ENCODE measurements at places on chromosomes 16 and 17. TPM values are rescaled to one million over a fixed set of nuclear protein-coding genes. Genes with fewer than 3 reads are reported as not detected.

DNA sequence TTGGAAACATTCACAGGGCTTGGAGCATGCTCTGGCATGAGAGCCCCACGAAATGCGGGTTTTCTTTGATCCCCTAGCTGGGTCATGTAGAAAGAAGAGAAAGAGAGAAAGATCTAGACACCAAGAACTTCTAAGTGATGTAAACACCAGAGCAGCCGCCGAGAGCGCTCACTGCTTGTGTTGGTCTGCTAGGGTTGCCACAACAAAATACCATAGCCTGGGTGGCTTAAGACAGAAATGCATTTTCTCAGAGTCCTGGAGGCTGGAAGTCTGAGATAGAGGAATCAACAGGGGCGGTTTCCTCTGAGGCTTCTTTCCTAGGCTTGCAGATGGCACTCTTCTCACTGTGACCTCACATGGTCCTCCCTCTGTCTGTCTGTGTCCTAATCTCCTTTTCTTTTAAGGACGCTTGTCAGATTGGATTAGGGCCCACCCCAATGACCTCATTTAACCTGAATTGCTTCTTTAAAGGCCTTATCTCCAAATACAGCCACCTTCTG is 139.5 kb downstream of the CYLD start:
- no peak for DNase-seq

PPP1R27 gene
- total RNA-seq = not detected

DNA sequence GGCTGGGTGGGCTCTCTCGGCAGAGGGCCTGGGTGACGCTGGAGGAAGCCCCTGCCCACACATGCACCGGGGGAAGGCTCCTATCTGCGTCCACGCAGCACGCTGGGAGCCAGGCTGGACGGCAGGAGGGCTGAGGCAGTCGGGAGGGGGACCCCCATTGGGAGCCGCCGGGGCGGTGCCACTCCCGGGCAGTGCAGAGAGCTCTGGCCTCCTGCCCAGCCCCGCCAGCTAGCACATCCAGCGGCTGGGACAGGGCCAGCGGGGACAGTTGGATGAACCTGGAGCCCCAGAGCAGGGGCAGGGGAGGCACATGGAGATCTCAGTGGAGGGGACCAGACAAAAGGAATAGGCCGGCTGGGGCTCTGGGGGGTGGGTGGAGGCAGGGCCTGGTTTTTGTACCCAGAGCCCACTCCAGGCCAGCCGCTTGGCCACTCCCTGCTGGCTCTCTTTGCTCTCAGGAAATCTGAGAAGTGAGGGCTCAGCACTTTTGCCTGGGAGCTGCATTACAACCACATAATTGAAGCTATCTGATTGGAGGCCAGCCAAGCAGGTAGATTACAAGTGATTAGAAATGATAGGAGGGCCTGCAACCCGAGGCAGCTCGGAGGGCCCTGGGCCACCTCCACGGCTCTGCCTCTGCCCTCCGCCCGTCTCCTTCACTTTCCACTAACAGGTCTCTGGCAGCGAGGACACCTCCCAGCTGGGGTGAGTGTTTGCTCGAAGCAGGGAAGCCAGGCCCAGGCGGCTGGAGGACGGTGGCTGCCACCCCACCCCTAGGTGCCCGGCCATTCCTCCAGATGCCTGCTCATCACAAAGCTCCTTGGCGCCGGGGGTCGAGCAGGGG is 40.1 kb downstream of the ENGASE start:
- DNase-seq = no peak

RPA1 gene
- 14.1 TPM for total RNA-seq

CA5A gene
- not detected for total RNA-seq

GRCh38 chr17:65593855-65594845 is 32.7 kb upstream of the AXIN2 start:
- peak; percentile 93 for DNase-seq

PRR29 gene
- total RNA-seq = 0.88 TPM

DNA sequence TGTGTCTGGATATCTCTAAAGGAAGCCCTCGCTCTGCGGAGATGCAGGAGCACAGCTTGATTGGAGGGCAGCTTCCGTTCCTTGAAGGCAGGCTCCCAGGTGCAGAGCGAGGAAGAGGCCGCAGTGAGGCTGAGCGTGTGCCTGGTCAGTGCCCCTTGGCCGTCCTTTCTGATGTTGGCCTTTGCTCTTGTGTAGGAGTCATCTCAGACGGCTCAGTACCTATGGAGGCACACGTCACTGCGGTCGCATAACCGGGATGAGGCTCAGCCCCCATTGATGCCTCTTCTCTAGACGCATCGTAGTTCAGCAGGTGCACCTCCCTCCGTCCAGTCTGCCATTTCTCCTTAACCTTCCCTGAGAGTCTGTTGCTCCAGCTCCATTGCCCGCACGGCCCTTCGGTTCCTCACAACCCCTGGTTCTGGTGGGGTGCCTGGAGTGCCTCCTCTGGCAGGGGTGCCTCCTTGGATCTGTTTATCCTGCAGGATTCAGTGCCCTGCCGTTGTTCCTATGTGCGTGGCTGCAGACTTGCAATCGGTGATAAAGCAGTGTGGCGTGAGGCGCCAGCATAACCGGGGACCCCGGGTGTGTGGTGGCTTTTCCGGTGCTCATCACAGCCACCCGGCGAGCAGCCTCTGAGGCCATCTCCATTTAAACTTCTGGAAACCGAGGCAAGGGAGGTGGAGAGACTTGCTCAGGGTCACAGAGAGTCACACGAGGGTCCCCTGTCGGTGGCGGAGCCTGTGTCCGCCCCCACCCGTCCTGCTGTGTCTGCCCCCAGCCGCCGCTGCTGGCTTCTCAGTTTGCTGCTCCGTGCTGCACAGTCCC is 188.8 kb upstream of the CHMP6 start:
- DNase-seq = no peak

- no peak for DNase-seq
These were observed 53.7 kb downstream of the BAHCC1 start for GRCh38 chr17:81448950-81449349.

PRSS36 gene
- not detected for total RNA-seq

HS3ST6 gene
- not detected for total RNA-seq

DNA sequence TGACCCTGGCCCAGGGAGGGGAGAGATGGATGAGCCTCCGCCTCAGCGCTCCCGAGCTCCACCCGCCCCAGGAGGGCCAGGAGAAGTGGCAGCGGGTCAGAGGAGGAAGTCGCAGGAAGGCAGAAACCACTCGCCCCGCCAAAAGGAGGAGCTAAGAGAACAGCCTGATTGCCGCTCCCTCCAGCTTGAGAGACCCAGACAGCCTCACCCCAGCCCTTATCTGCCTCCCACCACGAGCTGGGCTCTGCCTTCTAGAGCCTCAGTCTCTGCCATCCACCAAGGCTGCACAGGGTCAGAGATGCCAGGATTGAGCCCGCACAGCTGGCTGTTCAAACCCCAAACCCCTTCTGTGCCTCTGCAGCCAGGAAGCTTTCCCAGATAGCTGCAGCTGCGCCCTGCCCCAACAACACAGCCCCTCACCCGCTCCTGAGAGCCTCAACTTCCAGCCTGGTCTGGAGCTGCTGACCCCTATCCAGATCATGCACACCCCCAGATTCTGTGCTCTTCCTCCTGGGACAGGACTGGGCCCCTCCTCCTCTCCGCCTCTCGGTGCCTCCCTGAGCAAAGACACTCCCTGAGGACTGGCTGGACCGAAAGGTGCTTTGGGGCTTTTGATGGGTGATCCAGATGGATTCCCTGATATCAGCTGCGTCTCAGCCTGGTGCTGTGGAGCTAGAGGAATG is 1.0 kb upstream of the ATP2A3 start:
- DNase-seq = peak; percentile 92

C17orf100 gene
- 0.72 TPM for total RNA-seq

GRCh38 chr16:86668136-86668910 is 90.0 kb downstream of the FOXL1 start:
- no peak for DNase-seq

DNA sequence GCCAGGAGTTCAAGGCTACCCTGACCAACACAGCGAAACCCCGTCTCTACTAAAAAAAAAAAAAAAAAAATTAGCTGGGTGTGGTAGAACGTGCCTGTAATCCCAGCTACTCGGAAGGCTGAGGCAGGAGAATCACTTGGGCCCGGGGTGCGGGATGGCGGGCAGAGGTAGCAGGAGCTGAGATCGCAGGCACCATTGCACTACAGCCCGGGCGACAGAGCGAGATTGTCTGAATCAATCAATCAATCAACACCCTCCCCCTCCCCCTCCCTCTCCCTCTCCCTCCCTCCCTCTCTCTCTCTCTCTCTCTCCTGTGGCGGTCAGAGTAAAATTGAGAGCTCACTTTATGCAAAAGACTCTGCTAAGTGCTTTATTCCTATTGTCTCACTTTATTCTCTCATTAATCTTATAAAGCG is 1.2 kb downstream of the HSDL1 start:
- no peak for DNase-seq

DNA sequence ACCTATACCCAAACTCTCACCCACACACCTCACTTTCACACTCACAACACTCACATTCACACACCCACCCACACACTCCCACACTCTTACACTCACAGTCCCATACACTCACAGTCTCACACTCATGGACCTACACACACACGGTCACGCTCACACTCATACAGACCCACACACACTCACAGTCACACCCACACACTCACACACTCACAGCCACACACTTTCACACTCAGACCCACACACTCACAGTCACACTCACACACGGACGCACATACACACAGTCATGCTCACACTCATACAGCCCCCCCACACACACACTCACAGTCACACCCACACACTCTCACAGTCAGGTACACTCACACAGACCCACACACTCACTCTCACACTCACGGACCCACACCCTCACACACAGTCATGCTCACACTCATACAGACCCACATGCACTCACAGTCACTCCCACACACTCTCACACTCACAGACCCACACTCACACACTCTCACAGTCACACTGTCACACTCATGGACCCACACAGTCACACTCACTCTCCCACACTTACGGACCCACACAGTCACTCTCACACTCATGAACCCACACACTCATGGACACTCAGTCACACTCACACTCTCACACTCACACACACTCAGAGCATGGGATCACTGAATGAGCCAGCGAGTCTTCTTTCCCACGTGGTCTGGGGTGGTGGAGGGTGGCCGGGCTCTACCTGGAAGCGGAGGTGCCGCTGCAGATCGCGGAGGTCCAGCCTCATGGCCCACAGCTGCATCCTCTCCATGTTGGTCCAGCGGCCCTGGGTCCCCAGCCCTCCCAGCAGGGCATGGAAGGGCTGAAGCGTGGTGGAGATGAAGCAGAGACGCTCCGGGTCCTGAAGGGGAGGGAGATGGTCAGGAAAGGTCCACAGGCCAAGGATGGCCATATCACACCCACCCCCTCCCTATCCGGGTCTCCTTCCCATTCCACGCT is 5.1 kb downstream of the IL27 start:
- DNase-seq = peak; percentile 70

- DNase-seq = no peak
These were observed 456.2 kb downstream of the XYLT1 start for GRCh38 chr16:17014484-17015121.

DNA sequence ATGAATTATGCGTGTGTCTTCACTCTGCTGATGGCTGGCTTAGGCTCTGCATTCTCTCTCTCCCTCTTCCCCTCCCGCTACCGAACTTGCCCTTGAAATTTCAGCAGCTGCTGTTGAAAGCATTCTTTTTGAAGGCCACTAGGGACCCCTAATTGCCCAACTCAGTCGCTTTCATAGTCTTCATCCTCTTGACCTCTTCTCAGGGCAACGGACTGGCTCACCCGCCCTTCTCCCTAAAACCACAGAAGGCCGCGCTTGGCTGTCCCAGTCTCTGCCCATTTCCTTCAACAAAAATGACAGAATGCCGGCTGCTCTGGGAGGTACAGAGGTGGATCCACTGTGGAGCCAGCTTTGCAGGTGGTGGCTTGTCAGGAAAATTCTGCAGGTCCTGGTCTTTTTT is 21.0 kb upstream of the FMNL1 start:
- no peak for DNase-seq

DNA sequence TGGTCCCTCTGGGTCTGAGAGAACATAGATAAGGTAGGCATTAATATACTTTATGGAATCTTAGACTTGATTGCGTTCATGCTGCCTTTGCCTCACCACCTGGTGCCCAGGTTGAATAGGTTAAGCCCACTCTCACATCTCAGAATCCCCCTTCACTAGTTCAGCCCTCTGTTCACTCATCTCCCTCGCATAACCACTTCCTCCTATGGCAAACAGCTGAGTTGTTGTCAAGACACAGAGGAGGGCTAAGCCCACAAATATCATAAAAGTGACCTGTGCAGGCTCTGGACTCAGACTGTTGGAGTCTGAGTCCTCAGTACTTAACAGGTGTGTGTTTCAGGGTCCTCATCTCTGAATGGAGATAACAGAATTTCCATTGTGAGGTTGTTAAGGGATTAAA is 55.7 kb downstream of the GOSR1 start:
- DNase-seq = no peak

DNA sequence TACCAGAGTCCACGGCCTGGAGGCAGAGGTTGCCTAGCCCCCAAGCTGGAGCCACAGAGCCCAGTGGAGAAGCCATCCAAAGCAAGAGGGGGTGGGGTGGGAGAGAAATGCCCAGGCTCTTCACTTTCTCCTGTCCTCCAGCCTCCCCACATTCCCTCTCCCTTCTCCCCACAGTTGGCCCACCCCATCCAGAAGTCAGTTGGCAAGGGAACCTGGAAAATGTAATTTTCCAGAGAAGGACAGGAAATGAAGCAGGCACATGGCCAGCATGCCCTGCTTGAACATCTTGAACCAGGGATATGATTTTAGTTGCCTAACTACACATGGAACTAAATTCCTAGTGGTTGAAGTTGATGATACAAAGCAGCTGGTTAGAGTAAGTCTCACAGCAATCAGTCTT is 73.3 kb upstream of the IRX6 start:
- no peak for DNase-seq

GRCh38 chr17:72150632-72151460 is 30.0 kb downstream of the SOX9 start:
- DNase-seq = no peak

- no peak for DNase-seq
These were observed 134.4 kb downstream of the C16orf95 start for GRCh38 chr16:87182759-87183158.
